T-helper 2 cell (primary cell): ENCODE measurements at places on chromosomes 2 and 18.

GRCh38 chr2:190532581-190532980 lies 1.9 kb downstream of the NEMP2 start:
- DNase-seq = no peak

DNA sequence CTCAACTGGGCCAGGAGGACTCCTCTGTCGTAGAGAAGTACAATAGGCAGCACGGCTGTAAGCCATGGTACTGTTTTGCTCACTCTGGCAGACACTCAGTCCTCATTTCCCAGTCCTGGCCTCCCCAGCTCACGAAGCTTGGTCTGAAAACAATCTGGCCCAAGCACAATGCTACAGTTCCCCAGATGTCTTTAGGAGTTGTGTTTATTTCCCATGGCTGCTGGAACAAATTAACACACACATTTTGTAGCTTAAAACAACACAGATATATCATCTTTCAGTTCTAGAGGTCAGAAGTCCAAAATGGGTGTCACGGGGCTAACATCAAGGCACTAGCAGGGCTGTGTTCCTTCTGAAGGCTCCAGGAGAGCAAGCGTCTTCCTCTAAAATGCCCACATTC lies 13.0 kb downstream of the FABP1 start:
- no peak for DNase-seq

- no peak for DNase-seq
Observed at GRCh38 chr2:24920809-24921441, 888 bp upstream of the ADCY3 start.

- DNase-seq = no peak
Observed at GRCh38 chr2:20450201-20450999, 3.5 kb downstream of the RHOB start.

DNA sequence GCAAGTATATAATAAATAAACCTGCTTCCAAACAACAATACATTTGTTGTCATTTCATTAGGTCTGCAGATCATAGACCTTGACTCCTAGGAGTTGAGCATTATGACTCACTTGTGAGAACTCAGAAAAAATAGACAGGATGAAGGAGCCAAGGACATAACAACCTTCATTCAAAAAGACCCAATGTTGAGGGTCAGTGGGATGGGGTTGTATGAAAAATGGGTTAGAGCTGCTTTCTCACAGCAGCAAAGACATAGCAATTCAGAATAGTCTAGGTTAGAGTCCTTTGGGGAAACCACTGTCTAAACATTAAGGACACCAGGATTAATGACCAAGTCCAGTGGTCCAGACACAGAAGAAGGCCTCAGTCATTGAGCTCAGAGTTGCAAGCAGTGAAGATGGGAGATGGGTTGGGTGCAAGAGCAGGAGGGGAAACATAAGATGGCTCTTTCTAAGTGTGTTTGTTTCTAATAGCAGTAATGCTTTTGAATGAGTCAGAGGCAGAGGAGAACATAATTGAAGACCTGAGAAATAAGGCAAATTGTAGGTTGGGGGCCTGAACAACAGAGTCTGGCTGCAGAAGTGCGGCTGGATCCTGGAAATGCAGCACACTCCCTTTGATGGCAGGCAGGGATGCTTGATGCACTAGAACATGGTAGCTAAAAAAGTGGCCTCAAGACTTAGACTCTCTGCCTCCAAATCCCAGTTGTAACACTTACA lies 3.7 kb upstream of the SERPINB10 start:
- DNase-seq = no peak

- no peak for DNase-seq
Observed at GRCh38 chr2:52117299-52117698, 1085.4 kb upstream of the NRXN1 start.

DNA sequence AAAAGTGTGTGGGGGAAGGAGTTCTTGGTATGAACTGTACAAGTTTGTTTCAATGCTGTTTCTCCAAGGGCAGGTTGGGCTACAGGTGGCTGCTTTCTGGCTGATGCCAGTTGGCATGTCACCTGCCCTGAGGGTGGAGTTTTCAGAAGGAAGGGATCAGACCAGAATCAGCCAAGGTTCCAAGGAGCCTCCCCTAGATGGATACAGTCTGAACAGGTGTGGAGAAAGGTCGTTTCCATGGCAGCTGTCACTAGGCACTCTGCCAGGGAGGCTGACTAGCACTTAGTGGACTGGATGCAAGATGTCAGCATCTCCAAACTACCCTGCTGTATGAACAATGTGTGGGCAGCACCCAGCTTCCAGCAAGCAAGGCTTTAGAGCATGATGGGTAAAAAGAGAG lies 444.4 kb upstream of the HNRNPA3 start:
- DNase-seq = no peak

DNA sequence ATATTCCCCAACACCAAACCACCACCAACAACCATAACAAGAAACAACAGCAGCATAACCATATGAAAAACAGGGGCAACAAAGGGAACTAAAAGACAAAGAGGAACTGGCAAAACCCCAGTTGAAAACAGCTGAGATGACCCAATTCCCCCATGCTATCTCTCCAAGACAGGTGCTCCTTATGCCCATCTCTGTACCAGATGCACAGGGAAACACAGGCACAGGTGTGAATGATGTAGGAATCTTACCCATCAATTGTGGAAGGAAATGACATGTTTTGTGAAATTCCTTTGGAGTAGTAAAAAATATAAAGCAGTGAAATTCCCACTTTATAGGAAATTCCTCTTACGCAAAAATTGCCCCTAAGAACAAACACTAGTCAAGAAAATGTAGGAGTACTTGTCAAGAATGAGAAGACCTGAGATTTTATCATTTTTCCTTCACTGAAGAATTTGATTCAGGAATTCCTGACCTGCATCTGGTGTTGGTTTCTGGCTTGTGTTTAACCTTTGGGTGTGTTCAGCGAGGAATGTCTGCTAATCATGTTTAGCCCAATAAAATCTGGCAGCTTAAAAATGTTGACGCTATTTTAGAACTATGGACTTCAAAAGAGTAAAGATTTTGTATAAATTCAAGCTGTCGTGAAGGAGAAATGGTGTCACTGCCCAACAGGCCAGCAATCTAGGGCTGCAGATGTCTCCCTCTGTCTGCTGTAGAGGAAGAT lies 67.7 kb upstream of the ARHGAP28 start:
- no peak for DNase-seq

DNA sequence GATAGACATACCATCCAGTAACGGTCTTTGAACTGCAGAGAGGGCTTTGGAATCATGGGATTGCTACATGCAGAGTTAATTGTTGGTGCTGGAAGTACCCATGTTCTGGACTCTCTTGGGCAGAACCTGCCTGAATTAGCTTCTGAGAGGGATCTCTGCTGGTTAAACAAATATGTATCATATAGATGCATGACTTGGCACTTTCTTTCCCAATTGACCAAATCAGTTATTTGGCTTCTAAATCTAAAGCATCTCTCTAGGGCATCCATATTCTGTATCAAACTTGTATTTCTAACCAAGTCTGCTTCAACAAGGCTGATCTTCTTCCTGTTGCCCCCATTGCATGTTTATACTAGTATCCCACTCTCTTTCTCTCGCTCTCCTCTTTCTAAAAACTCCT lies 336.7 kb upstream of the CELF4 start:
- DNase-seq = no peak

GRCh38 chr2:17658251-17658843 lies 95.3 kb downstream of the SMC6 start:
- peak; percentile 56 for DNase-seq

DNA sequence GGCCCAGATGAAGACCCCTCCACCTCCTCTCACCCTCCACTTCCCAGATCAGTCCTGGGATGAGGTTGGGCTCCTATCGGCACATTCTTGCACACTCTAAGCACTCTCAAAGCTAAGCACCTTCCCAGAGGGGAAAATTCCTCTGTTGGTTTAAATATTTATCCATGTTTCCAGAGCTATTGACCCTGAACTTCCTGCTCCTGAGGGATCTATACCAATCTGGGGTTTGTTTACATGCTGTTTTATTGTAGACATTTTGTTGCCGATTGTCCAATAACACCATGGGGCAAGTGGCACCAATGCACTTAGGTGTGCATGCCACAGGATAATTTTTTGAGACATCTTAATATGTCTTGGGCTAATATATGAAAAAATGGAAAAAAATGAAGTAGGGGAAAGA lies 476.2 kb downstream of the SLC4A3 start:
- no peak for DNase-seq

DNA sequence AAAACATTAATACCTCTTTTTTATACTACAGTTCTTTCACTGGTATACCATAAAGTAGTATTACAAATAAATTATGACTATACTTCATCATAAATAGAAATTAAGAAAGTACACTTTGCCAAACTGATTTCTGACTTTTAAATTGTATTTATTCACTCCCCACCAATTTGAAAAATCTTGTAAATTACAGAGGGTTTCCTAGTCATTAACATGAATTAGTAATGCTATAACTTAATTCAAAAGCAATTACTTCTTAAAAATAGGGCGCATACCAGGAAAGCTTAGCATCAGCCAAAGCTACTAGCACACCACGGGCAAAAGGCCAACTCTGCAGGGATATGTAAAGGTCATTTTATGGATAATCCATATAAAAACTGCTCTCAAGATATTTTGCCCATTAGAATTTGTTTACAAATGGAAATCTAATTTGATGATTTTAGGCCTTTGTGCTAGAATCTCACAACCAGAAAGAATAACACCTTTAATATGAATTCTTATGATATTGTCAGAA lies 142.3 kb downstream of the PIGN start:
- no peak for DNase-seq

GRCh38 chr2:134466141-134466540 lies 212.3 kb downstream of the MGAT5 start:
- no peak for DNase-seq

DNA sequence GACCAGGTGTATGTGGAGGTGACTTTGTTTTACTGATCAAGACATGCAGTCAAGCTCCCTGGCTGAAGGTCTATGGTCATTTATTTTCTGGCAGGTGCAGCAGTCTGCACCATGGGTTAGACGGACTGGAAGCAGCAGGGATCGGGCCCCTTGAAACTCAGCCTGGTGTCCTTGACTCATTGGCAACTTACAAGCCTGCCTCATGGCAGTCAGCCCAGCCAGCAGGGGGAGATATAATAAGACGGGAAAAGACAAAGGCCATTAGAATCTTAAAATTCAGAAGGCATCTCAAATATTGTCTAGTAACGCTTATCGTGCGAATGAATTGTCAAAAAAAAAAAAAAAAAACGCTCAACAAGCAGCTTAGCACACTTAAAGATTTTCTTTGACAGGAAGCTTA lies 308.2 kb downstream of the EN1 start:
- no peak for DNase-seq

- DNase-seq = no peak
Observed at GRCh38 chr2:216216951-216217903, 108.1 kb downstream of the XRCC5 start.

DNA sequence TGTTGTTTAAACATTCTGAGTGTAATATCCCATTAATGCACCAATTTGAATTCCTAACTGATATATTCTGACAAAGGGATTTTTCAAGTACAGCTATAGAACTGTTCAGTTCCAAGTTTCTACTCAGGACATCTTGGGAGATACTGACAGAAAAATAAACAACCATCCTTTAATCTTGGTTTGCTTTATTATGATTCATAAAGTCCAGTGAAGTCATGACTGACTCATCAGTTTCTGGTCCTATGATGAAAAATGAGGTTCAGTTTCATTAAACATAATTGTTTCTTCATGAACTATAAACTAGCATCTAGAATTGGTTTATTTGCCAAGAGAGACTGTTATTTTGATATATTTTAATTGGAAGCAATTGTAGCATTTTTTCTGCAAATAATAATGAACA lies 896.2 kb downstream of the CCDC85A start:
- DNase-seq = no peak

DNA sequence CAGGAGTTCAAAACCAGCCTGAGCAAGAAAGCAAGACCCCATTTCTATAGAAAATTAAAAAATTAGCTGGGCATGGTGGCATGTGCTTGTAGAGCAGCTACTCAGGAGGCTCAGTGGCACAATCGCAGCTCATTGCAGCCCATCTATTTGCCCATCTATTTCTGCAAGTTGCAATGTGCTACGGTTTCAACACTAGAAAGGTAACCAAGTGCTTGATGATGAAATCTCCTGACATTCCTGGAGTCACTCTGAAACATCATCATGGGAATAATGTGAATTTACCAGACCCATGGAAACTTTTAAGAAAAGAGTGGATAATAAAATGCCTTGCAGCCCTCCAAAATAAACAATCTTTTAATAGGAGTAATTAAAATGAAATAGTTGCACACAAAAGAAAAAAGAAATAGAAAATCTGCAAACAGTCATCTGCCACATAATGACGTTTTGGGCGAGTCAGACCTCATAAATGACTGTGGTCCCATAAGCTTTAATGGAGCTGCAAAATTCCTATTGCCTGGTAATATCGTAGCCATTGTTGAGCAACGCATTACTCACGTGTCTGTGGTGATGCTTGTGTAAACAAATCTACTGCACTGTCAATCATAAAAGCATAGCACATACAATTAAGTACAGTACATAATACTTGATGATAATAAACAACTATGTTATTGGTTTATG lies 46.6 kb upstream of the AMMECR1L start:
- no peak for DNase-seq

- DNase-seq = no peak
Observed at GRCh38 chr2:6927186-6927585, 10.0 kb downstream of the RNF144A start.

- no peak for DNase-seq
Observed at GRCh38 chr2:136917411-136917881, 152.1 kb downstream of the THSD7B start.

DNA sequence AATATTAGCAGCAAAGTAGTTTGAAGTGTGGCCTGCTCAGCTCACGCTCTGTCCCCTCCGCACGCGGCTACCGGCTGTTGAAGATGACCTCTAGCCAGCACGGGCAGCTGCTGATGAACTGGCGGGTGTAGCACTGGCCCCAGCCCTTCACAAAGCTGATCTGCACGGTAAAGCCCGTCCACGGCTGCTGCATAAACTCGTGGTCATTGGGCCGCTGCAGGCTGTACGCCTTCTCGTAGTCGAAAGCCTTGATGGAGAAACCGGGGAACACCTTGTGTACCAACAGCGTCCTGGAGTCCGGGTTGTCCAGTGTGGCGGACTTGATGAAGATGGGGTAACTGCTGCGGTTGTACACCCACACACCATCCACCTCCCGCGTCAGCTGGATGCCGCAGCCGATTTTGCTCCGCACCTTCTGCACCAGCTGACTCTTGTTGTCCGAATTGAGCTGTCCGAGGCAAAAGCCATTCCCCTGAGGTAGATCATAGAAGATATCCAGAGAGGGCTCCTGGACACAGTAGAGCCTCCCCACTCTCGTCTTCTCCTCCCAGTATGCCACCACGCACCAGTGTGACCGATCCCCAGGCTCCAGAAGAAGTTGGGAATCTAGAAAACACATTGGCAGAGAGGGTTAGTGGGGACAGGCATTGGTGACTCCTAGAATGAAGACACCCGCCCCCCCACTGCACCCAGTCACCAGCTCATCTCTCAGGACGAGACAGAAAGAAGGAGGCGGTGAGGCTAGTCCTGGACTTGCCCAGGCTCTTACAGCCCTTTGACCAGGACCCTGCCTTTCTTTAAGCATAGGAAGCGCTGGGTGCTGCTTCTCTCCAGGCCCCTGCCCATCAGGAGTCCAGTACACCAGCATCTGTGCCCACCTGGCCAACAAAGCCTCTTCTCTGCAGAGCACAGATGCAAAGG lies 29.2 kb downstream of the SMAD7 start:
- DNase-seq = no peak

GRCh38 chr2:2238726-2239269 lies 92.3 kb downstream of the MYT1L start:
- DNase-seq = no peak

GRCh38 chr2:6506859-6507258 lies 358.8 kb downstream of the CMPK2 start:
- no peak for DNase-seq

GRCh38 chr2:68659081-68659480 lies 15.7 kb downstream of the PROKR1 start:
- DNase-seq = no peak
